Heart right ventricle (tissue), 16 donors: ENCODE measurements at places on chromosomes 1 and 21. TPM values are rescaled to one million over a fixed set of nuclear protein-coding genes. Genes with fewer than 3 reads are reported as not detected.
A peak's percentile ranks its signal among the peaks of the same experiment; 100 is the strongest.

GRCh38 chr1:36400825-36401601, 3.3 kb upstream of the LSM10 start:
- DNase-seq: peak; percentile 60

GRCh38 chr1:78825561-78825960, 175.9 kb downstream of the IFI44 start:
- no peak for DNase-seq

GRCh38 chr1:19773485-19773884, 26.2 kb downstream of the TMCO4 start:
- no peak for DNase-seq

- peak; percentile 63 for DNase-seq
Observed at GRCh38 chr1:201309416-201309815, 26.1 kb downstream of the PKP1 start.

The SMYD2 gene
- total RNA-seq: 404 TPM

The PLXNA2 gene
- total RNA-seq: 17.8 TPM

The CLDN19 gene
- not detected for total RNA-seq

GRCh38 chr1:190289897-190290296, 187.8 kb downstream of the BRINP3 start:
- DNase-seq: no peak

- DNase-seq: no peak
Observed at GRCh38 chr21:37623183-37623582, 256.6 kb downstream of the DYRK1A start.

DNA sequence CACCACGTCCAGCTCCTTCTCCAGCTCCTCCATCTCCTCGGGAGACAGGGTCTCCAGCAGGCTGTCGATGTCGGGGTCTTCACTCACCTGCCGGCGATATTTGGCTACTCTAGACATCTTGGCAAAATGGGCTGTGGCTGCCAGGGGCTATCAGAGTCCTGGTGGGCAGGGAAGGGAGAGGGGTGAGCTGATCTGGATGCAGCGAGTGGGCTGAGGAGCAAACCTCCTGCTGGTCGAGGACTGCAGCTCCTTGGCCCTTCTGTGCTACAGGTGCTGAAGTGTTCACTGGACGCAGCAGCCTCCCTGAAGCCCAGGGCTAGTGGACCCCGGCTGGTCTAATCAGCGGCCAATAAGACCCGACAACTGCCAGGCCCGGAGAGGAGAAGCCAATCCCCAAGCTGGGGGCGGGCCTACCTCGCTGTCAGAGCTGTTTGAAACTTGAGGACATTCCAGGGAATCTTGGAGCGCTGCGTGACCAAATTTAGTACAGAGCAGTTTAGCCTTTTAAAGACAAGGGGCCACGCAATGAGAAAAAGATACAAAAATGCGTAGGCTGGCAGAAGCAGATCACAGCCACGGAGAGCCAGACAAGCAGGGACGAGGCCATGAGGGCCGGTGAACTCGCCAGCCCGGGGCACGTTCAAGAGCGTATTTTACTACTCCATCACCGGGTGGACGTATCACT, at the start of gene LMOD1:
Gene LMOD1, minus strand, starts transcription at position 325 of the 685 bp plus-strand sequence. Its CDS starts 208 bp downstream, at position 117.
- DNase-seq: peak; percentile 81

DNA sequence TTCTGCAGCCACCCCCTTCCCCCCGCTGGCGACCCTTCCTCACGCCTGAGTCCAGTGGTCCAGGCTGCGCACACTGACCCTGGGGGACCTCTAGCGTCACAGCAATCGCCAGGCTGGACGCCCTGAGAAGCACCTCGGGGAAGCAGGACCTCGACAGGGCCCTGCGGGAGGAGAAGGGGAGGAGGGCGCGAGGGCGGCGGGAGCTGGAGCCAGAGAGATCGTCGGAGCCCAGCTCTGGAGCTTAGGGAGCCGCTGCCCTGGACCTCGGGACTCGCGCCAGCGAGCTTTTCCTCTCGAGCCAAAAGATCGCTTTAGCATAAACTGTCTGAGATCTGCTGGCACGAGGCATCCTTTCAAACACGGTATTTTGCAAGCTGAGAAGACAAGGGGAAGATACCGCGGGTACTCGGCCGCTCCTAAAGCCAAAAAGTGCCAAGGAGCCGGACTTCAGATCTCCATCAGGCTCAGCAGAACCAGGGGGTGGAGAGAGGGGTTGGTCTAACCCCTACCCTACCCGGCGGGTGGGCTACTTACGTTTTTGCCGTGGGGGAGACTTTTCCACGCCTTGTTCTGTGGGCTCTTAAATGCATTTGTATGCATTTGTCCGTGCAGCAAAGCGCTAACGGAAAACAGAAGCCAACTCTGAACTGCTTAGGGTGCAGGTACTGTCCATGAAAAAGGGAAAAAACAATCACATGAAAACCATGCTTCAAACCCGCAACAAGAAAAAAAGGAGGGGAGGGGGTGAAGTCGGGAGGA, 586 bp downstream of the COL24A1 start:
- DNase-seq: peak; percentile 3

The RIMS3 gene
- total RNA-seq: 0.71 TPM

GRCh38 chr1:66436378-66437135, 97.4 kb upstream of the SGIP1 start:
- DNase-seq: no peak

The ARHGAP30 gene
- total RNA-seq: 16.4 TPM

DNA sequence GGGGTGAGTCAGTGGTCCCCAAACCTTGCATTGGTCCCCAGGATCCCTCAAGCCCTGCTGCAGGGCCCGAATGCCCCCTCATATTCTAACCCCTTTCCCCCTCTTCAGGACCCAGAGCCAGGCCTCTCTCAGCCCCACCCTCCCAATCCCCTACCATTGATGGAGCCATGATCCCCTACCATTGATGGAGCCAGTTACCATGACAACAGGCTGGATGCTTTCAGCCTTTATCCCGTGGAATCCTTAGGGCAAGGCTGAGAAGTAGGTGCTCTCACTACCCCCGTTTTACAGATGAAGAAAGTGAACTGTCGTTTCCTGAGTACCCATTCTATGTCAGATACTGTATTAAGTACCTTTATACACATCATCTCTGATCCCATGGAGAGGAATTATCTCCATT, 70.8 kb downstream of the EPHB2 start:
- no peak for DNase-seq

- DNase-seq: no peak
Observed at GRCh38 chr21:35050348-35051286, 1.5 kb upstream of the RUNX1 start.

The DCST1 gene
- total RNA-seq: not detected

GRCh38 chr1:233393926-233394680, 66.6 kb downstream of the MAP3K21 start:
- no peak for DNase-seq

DNA sequence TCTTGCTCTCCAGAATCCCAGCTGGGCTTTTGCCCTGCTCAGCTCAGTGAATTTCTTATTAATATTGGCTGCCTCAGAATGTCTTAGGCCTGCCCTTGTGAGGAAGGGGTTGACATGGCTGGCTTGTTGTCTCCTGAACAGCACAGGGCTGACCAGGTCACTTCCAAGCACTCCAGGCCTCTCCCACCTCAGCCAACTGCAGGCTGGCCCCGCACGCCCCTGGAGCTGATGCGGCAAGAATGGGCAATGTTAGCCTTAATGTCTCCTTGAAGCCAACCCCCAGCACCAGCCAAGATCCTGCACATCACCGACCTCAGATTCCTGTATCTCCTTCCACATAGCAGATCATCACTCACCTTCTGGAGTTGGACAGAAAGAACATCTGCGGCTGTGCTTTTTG, 598.6 kb downstream of the AJAP1 start:
- DNase-seq: no peak

GRCh38 chr1:33357099-33357498, 36.2 kb upstream of the A3GALT2 start:
- no peak for DNase-seq

The FBXO28 gene
- 16.9 TPM for total RNA-seq

DNA sequence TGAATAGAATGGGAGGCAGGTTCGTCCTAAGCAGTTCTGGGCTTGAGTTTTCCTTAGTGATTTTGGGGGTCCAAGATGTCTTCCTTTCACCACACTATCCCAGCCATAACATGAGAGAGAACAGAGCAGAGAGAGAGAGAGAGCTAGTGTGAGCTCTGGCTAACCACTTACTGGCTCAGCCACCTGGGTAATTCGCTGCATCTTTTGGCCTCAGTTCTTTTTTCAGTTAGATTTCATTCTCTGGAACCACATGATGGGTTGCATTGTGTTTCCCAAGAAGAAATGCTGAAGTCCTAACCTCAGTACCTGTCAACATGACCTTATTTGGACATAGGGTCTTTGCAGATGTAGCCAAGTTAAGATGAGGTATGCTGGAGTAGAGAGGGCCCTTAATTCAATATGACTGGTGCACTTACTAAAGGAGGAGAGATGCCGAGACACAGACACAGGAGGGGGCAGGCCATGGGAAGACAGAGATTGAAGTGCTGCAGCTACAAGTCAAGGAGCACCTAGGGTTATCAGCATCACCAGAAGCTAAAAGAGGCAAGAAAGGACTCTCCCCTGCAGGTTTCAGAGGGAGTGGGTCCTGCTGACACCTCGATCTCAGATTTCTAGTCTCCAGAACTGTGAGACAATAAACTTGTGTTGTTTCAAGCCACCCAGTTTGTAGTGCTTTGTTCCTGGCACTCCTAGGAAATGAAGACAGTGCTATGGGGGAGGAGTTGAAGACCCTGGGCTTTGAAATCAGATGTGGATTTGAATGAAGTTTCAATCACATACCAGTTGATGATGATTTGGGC, 26.2 kb upstream of the TARBP1 start:
- DNase-seq: no peak

The CDCA8 gene
- 2.9 TPM for total RNA-seq

The PADI4 gene
- total RNA-seq: 1.7 TPM

GRCh38 chr1:245276445-245276844, 121.7 kb downstream of the KIF26B start:
- DNase-seq: no peak

GRCh38 chr1:117618450-117619122, 12.7 kb downstream of the TENT5C start:
- no peak for DNase-seq

The OR2L2 gene
- total RNA-seq: not detected

- DNase-seq: no peak
Observed at GRCh38 chr1:234911787-234912186, 216.8 kb downstream of the TOMM20 start.

The APCS gene
- not detected for total RNA-seq

DNA sequence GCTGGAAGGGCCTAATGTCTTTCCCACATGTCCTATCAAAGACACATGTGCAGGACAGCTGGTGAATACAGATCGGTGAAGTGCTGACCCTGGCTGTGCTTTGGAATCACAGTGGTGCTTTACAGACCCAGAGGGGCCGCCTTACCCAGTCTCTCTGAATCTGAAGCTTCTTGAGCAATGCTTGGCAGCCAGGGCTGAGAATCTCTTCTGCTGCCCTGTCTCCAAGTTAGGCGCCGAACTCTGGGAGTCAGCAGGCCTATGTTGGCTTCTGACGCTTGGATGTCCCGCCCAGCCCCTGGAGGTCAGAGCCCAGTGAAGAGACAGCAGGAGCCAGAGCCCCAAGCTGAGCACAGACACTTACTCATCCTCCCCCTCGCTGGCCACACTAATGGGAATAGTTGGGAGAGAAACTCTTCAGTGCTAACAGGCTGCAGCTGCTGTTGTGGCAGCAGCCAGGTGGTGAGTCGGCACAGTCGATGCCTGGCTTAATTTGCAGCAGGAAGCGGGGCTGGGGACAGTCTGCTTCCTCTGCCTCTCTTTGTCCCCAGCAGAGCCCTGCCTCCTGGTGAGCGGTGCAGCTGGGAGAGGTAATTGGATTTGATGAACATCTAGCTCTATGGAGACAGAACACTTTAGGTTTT, 68.1 kb downstream of the URB2 start:
- peak; percentile 78 for DNase-seq

The SMYD3 gene
- 7.7 TPM for total RNA-seq

GRCh38 chr1:62358665-62359373, 39.6 kb upstream of the KANK4 start:
- DNase-seq: no peak
